ENCODE measurements at places on chromosomes 1 and 21.

DNA sequence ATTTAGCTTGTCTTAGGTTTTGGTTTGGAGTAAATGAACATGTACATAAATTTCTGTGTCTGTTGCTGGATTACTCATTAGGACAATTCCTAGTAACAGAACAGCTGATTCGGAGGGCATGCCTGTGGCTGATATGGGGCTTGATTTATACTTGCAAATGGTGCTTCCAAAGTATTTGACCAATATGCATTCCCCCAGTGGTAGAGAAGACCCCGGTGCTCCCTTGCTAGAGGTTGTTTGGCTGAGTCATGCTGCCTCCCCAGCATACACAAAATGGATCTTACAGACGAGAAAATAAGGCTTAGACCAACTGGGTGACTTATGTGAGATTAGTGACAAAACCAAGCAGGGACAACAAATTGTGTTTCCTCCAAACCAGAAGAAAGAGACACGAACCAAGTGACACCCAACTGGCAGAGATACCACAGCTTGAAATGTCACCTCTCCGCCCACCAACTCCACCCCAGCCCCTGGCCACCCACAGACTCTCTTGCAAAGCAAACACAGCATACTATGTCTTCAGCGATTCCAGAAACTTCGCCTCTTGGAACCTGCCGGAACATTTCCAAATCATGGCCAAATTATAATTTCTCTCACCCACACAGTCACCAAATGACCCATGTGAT is 75.9 kb upstream of the ETS2 start:
- no peak for DNase-seq

DNA sequence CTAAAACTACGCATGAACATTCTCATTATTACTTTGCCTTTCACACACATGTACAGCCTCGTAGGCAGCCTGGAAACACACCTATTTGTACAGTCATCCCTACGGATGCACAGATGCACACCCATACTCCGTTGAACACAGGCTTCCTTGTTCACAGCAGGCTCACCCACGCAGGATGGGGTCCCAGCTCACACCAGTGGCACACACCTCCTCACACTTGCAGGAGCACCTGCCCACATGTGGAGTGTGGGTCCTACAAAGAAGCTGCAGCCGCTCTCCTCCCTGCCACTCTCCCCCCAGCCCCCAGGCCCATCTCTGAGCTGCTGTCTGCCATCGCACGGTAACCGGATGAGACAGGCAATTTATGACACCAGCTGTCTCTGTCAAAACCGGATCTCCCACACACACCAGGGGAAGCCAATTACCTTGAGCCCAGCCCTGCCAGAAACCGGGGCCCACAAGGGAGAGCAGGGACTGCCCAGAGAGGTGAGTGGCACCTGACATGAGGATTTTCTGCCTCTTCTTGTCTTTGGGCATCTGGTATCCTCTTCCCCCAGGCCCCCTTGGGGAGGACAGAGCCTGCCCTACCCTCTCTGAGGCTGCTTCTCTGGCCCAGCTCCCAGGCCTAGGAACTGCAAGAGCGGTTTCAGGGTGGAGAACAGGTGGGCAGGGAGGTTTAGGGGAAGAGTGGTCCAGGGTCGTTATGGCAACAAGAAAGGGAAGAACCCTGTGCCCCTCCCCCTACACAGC is 175.4 kb downstream of the IGSF21 start:
- no peak for DNase-seq

GRCh38 chr1:238336531-238336930 is 445.8 kb upstream of the ZP4 start:
- DNase-seq = no peak

GRCh38 chr1:167881069-167881468 is 32.9 kb downstream of the ADCY10 start:
- DNase-seq = peak; percentile 37

- DNase-seq = no peak
Observed at GRCh38 chr21:16667395-16667794, 845.4 kb upstream of the CXADR start.

DNA sequence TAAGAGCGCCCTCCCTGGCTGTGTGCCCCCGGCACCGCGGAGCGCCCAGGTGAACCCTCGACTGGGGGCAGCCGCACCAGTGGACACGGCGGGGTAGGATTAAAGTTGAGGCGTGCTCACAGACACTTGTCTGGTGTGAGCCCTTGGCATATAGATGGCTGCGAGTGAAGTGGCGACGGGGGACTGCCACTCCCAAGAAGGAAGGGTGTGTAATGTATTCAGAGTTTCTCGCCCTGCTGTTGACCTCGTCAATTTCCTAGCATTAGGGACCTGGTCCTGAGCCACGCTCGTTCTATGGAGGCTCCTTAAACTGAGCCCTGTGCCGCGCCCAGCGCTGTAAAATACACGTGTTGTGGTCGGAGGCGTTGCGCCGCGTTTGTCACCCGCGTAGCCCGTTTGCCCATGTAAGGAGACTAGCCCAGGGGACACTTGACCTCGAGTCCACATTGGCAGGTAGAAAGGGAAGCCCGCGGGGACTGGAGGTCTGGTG is 554 bp downstream of the EVA1C start:
- DNase-seq = no peak

DNA sequence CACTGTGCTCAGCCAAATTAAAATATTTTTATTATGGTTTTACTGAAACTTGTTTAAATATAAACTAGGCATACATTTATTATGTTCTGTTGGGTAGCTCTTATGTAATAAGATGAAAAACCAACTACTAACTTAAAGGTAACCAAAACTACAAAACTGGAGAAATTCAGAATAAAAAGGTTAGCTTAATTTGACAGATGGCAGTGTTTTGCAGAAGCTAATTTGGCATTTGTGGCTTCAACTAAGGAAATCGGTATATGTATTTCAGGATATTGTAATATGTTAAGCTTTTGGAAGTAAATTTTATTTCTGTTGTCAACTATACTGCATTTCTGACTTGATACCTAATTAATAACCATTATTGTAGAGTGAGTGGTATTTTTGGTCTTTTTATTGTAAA is 18.8 kb downstream of the USP25 start:
- DNase-seq = no peak

- no peak for DNase-seq
Observed at GRCh38 chr1:205318231-205318991, 3.1 kb downstream of the NUAK2 start.

DNA sequence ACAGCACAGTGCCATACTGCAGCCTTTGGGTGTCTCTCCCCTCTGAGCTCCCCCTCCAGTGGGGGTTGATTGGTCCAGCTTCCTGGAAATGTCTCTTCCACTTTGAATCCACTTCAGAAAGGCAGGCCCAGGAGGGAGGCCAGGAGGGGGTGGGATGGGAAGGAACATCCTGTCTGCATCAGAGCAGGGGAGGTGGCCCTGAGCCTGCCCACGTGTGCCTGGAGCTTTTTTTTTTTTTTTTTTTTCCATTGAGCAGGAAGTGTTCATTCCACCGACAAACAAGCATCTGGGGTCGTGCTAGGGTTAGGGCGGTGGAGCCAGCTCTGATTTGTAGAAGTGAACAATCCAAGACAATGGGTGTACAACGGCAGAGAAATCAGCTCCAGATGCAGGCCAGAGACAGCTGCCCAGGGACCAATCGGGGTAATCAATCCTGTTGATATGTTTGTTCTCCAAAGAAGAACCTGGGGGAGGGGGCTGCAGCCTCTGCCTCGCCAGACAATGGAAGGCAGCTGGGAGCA is 93.3 kb downstream of the SSBP3 start:
- DNase-seq = peak; percentile 83

DNA sequence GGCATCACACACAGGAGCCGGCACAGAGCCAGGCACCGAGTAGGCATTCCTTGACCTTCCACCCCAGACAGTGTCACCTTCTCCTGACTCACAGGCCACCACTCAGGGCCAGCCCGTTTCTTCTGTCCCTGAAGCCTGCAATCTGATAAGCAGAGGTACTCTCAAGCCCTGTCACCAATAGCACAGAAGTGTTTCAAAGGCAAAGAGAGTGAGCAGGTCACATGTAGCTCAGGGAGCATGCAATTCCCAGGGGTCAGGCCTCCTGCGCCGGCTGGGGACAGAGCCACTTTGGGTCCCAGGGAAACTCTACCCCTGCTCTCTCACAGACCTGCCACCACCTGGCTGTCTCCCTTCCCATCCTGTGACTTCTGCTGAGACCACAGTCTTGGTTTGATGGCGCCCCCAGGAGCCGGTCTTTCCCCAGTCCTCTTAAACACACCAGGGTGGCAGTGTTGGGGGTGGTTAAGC is 13.2 kb downstream of the CAPN9 start:
- DNase-seq = no peak

- no peak for DNase-seq
Observed at GRCh38 chr1:3034728-3035562, 13.7 kb downstream of the ACTRT2 start.

GRCh38 chr1:197471248-197471985 is 203.4 kb downstream of the CRB1 start:
- no peak for DNase-seq

GRCh38 chr1:245458761-245459174 is 304.0 kb downstream of the KIF26B start:
- DNase-seq = peak; percentile 7

DNA sequence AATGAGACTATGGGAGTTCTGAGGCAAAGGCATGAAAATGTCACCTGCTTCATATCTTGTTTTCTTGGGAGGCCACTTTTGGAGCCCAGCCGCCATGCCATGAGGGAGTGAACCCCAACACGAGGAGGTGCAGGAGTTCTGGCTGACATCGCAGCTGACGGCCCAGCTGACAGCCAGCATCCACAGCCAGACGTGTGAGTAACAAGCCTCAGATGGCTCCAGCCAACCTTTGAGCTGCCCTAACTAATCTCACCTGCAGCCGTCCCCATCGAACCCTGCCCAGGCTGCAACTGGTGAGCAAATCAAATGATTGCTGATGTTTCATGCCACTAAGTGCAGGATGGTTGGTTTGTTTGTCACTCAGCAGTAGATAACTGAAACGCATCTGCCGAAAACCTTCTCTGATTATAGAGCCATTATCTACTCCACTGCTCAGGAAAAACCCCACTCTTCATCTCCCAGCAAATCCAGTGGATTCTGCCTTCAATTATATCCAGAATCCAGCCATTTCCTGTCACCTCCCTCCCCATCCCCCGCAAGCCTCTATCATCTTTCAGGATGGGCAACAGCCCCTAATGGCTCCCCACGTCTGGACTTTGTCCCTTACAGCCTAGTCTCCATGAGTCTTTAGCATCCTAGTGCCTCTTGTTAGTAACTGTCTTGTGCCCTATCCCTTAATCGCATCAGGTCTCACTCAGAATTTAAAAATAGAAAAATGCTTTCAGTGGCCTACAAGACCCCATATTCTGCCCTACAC is 18.5 kb upstream of the RAB4A start:
- no peak for DNase-seq

- no peak for DNase-seq
Observed at GRCh38 chr1:159030877-159031447, 21.3 kb downstream of the IFI16 start.

- DNase-seq = peak; percentile 50
Observed at GRCh38 chr1:113452921-113453770, 62.8 kb downstream of the MAGI3 start.

- no peak for DNase-seq
Observed at GRCh38 chr1:20654104-20654690, 7.0 kb downstream of the DDOST start.

DNA sequence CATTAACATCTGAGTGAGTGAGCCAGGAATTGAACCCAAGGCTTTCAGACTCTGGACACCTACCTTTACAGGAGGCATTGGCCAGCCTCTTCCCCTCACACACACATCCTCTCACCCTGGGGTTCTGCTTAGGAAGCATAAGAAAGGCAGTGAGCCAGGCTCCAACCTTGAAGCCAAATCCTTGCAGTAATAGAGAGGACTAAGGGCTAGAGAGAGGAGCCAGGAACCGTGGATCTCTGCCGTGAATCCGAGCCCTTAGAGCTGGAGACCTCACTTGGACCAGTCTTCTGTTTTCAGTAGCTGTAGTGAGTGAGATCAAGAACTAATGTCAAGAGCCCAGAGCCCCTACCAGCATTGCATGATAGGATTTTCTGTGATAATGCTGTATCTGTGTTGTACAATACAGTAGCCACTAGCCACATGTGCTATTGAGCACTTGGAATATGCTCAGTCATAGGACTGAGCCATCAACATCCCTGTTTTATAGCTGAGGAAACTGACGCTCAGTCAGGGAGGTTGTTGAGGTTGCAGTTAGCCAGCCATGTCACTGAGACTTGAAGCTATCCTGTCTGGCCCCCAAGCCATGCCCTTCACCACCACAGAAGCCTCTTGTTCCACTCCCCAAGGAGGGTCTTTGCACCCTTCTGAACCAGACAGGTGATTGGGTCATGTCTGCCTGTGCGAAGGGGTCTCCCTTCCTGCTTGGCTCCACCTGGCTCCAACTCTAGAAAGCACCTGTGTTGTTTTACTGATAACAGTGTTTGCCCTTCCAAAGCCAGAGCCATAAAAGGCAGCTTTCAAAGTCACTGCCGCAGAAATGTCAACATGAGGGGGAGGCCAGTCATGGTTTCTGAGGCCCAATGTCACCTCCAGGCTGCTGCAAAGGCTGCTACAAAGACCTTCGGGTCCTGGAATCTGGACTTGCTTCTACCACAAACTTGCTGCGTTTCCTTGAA is 101.1 kb upstream of the JUN start:
- no peak for DNase-seq

DNA sequence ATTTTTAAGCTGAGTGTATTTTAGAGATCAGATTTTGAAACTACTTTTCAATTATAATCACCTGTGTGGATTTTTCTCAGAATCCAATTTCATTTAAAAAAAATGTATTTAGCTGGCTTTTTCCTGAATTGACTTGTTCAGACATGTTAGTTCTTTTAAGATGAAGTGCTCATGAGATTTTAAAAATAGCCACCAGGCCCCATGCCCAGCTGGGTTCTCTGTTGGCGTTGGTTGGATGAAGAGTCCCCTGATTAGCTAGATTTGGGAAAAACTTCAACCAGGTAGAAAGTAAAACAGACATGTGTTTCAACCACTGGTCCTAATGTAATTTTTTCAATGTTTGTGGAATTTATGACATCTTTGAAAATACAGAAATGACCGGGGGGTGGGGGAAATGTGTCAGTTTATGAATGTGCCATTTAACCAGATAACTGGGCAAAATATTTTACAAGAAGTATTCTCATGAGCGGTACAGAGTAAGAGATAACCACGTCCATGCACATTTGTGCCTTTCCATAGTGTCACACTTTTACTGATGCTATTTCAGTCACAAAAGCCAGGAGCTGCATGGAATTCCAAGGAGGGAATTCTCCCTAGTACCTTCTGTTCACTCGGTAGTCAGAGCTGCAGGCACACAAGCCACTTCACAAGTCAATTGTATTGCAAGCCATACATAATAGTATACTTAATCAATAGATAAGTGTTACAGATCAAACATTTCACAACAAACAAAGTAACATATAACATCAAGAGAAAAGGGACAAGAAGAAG is 51.1 kb downstream of the KCNK1 start:
- no peak for DNase-seq

DNA sequence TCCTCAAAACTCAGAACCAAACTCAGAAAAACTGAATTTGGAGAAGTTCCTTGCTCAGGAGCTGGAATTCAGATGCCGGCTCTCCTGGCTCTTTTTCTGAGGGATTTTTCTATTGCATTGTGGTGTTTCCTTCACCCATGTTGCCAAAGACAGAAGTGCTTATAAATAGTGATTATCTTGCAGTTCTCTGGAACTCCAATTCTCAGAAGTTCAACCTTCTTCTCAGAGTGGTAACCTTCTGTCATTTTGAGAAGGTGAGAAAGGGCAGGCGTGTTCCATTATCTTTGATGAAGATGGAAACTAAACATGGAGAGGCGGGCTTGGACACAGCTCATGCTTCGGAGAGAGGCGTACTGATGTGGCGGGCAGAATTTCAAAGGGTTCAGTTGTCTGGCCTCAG is 12.4 kb upstream of the ETV3 start:
- no peak for DNase-seq

GRCh38 chr1:100969327-100969726 is 56.3 kb downstream of the DPH5 start:
- no peak for DNase-seq

Measured in foreskin fibroblast (primary cell).